ENCODE measurements at places on chromosomes 4 and X.

DNA sequence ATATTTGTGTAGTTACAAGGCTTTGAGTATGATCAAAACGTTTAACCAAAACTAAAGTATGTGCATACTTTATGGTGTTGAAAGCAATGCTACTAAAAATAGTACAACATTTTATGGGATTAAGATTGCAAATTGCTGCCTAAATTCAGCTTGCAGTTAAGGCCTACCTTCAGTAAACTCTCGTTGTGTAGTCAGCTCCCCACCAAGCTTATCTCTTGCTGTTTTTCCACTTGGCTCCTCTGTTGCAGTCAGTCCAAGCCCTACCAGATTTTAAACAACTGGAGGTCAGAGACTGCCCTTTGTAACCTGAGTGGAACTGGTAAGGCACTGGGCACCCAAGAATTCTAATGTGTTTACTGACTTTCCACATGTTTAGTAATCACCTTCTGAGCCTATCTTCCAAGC, 25.7 kb downstream of the AFF1 start:
- no peak for DNase-seq

- no peak for DNase-seq
These were observed 351.9 kb downstream of the FAT4 start for GRCh38 chr4:125666635-125667034.

DNA sequence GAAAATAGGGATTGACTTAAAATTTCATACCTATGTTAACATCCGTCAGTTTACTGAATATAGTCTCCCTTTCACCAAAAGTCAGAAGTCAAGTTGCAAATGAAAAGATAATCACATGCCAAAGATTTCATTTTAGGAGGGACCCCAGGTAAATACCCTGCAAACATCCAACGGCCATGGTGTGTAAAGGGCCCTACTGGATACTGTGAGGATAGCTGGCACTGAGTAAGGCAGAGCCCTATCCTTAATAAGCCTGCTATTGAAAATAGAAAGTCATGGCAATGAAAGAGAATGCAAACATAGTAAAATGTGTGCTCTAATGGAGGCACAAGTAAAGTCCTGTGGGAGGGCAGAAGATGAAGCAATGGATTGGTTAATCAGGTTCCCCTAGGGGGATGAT, 20.9 kb downstream of the STK26 start:
- no peak for DNase-seq

GRCh38 chr4:110442309-110442708, 33.6 kb upstream of the ENPEP start:
- no peak for DNase-seq

DNA sequence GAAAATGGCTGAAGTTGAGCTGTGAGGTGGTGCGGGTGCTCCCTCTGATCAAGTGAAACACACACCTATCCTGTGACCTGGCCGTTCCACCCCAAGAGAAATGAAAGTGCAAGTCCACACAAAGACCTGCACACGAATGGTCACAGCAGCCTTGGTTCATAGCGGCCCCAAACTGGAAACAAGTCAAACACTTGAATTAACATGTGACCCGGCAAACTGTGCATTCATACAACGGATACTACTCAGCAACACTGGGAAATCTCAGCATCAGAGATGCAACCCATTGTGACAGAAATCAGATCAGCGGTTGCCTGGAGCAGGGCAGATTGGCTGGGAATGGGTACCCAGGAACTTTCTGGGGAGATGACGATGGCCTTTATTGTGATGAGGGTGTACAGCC, 7.6 kb downstream of the G6PD start:
- no peak for DNase-seq

DNA sequence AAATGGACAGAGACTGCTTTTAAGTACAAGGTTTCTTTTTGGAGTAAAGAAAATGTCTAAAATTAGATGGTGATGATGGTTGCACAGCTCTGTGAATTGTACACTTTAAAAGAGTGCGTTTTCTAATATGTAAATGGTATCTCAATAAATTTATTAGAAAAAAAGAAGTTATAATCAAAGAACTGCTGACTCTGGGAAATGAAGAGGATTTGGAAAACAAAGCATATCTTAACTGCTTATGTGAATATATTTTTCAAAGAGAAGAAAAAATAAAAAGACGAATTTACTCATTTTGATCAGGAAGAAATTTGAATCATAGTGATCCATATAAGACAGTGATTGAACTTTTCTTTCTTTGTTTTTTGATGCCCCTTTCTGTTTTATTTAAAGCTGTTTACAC, 45.9 kb upstream of the FSTL5 start:
- DNase-seq, result no peak

- no peak for DNase-seq
These were observed 300.3 kb upstream of the IGFBP7 start for GRCh38 chr4:57410331-57411052.

DNA sequence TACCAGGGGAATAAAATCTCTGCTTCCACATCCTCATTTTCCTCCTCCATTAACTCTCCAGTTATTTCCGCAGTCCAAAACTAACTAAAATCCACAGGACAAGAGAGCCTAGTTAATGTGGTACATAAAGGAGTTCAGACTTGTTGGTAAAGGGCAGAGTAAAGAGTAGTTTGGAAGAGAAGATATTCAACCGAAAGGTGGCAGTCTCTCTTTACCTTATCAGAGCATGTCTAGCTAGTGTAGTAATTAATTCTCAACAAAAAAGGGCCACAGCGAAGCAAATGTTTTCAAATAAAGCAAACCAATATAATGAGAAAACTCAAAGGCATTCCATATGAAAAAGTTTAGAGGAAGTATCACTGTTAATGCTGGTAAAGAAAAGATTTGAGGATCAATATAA, 286.5 kb downstream of the GLUD2 start:
- DNase-seq, result no peak

DNA sequence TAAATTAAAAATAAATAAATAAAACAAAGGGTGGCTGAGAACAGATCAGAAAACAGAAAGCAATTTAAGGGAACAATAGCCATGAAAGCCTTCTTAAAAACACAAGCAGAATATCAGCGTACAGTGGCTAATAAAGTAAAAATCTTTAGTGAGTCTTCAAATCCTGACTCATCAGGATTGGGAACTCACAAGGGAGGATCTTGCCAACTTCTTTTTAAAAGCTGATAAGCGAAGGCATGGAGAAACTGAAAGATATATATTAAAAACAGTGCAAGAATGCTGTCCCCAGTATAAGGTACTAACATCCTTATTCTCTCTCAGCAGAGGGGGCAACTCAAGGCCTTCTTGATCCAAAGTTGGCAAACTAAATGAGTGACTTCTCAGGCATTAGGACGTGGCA, 180.1 kb downstream of the DHX15 start:
- DNase-seq, result no peak

DNA sequence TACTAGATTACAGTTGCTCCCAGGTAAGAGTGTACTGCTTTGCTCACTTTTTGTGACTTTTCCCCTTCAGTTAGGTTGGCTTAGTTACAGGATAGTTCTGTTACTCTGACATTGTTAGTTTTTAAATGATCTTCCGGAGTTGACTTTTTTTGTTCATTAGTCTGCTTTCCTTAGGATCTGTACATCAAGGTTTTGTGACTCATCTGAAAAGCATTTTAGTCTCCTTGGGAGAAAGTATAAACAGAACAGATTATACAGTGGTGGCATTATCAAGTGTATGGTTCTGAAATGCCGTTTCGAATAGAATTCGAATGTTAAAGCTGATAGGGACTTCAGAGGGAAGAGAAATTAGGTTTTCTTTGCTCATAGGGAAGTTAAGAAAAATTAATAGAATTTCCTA, 63.3 kb downstream of the USP9X start:
- peak; percentile 5 for DNase-seq

- DNase-seq, result no peak
These were observed 5.7 kb upstream of the SCOC start for GRCh38 chr4:140367738-140368137.

GRCh38 chrX:108735679-108736508, 469 bp downstream of the IRS4 start:
- no peak for DNase-seq

GRCh38 chr4:138189206-138189605, 52.9 kb downstream of the SLC7A11 start:
- DNase-seq, result no peak

DNA sequence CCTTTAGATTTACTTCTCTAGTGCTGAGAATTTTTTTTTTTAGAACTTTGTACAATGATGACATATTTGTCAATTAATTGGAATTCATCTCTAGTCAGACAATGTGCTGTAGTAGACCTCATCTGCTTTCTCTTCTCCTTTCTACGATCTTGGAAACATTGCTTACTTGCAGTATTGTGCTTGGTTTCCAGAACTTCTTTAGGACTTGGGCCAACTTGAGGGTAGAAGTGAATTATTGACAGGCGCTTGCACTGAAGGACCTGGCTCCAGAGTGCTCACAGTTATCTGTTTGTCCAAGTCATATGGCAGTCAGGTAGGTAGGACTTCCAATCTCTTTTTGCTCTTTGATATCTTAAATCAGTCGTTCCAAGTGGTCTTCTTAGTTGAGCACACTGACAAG, 39.6 kb downstream of the FNIP2 start:
- no peak for DNase-seq

- DNase-seq, result no peak
These were observed 18.6 kb upstream of the ZIC3 start for GRCh38 chrX:137547291-137547690.

DNA sequence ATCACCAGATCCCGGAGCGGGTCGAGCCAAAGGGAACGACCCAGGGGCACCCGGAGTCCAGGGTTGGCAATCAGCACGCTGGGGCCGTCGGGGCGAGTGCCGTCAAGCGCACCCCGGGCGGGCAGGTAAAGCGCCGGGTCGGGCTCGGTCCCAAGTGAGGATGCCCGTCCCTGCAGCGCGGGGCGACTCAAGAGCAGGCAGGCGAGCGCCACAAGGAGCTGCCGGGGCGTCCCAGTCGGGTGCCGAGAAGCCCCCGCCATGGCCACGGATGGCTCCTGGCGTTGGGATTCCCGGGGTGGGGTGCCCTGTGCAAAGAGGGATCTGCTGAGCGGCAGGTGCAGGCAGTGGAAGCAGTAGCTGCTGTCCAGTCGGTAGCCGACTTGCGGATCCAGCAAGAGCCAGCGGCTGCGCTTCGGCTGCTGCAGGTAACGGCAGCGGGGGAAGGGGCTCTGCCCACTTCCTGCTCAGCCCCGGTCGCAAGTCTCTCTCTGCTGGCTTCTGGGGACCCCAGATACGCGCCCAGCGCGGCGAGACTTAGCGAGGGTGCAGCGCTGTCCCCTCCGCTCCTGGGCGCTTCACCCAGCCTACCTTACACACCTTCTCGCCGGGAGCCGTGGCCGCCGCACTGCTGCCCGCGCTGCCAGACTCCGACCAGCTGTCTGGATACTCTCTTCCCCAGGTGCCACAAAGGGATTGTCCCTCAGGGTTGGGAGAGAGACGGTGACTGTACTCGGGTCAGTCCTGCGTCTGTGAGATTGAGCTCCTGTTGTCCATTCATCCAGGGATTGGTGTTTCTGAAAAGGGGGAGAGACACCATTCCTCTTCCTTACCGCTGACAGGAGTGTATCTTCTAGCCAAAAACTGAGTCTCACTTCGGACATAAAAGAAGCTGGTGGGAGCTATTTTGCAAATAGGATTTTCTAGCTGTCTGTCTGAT, at the start of gene FREM3:
Gene FREM3 (minus strand): TSS at position 260 of the 937 bp plus-strand sequence. CDS start 0 bp downstream, at position 260.
- no peak for DNase-seq

DNA sequence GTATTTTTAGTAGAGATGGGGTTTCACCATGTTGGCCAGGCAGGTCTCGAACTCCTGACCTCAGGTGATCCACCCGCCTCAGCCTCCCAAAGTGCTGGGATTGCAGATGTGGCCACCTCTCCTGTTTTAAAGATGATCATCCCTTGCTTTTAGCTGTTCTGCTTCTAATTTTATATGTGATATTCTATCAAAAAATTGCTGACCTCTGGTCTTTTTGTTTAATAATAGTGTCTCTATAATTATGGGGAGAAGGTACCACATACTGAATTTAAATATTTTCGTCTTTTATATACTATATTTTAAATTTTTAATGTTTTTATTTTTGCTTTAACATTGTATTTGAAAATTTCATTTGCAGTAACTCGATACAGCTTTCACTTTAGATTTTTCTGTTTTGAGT, 15.6 kb downstream of the USP9X start:
- no peak for DNase-seq

DNA sequence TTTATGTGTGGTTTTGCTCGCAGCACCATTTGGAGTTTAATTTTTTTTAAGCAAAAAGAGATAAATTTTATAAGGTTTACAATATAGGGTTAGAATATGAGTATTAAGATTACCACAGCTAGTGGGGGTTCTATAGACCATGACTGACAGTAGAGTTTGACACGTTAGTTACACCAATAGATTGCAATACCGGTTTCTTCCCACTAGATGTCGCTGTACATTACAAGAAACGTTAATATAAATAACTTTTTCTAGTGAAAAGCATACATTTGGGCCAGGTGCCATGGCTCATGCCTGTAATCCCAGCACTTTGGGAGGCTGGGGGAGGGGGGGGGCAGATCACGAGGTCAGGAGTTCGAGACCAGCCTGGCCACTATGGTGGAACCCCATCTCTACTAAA, 433.6 kb downstream of the MAGEB5 start:
- no peak for DNase-seq

GRCh38 chrX:37796805-37797204, 16.9 kb downstream of the CYBB start:
- DNase-seq, result no peak

- DNase-seq, result no peak
These were observed 2.4 kb upstream of the CSN3 start for GRCh38 chr4:70239884-70240591.

DNA sequence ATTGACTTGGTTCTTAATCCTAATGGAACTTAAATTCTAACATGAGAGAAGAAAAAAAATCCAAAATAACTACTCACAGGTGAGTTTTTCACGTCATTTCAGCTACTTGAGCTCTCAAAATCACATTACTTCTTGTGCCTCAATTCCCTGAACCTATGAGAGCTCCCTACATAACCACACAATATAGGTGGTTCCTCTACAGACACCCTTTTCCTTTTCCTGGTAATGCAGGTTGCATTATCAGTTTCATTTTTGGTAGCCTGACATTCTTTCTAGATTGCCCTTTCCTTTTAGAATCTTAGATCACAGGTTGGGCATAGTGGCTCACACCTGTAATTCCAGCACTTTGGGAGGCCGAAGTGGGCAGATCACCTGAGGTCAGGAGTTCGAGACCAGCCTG, 4.3 kb downstream of the GPR34 start:
- no peak for DNase-seq

DNA sequence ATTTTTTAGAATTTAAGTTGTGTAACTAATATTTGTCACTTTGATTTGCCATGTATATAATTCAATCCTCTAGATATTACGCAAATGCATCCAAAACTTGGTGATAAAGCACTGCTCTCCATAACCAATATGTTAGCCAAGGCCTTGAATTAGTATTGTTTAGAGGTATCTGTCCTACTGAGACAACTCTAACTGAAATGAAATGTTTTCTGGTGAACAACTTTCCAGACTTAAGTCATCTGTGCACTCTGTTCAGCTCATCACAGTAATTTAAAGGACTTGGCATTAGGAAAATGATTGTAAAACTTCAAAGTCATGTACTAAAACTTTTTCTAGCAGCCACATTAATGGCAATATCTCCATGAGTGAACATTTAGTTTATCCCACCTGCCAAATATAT, 73.1 kb downstream of the HPGD start:
- no peak for DNase-seq

DNA sequence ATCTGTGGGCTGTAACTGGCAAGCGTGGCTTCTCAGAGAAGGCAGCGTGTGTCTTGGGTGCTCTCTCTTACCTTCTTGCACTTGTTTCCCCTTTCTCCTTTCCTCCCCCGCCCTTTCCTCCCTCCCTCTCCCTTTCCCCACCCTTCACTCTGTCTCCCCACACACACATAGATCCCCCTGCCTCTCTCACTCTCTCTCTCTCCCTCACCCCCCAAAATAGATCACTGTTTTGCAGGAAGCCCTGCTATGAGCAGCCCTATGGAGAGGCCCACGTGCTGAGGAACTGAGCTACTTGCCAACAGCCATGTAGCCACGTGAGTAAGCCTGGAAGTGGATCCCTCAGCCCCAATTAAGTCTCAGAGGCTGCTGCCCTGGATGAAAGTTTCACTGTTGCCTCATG, 4.3 kb upstream of the PNMA6E start:
- DNase-seq, result no peak
